ENCODE measurements at places on chromosomes 5 and 9. TPM values are rescaled to one million over a fixed set of nuclear protein-coding genes. Genes with fewer than 3 reads are reported as not detected.

DNA sequence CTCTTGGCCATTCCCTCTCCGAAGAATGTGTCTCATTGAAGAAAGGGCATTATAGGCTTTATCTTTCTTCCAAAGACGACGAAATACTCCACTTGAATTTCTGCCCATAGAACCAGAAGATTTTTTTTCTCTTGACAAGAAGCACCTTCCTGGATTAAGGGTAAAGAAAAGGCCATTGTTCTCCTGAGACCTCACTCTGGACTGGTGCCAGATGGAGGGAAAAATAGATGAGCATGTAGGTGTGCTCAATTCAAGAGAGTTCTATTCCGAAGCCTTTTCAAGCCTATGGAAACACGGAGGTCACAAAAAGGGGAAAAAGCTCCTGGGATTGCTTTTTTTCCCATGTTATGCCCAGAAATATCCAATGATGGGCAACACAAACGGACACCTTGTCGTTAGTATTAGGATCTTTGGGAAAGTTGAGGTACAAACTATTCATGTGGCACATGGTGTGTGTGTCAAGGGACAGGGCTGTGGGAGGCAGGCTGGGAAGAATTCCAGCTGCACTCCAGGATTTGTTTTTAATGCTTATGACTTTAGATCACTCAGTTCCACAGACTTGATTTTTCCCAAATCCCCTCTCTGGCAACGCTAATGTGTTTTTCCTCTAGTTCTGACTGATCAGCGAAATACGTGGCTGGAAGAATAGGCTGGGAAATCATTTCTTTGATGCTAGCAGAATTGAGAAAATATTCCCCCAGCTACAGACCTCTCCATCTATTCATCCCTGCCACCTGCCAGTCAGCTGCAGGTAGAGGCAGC is 89.9 kb downstream of the SIL1 start:
- DNase-seq: no peak

The MED7 gene
- 22.9 TPM for total RNA-seq

DNA sequence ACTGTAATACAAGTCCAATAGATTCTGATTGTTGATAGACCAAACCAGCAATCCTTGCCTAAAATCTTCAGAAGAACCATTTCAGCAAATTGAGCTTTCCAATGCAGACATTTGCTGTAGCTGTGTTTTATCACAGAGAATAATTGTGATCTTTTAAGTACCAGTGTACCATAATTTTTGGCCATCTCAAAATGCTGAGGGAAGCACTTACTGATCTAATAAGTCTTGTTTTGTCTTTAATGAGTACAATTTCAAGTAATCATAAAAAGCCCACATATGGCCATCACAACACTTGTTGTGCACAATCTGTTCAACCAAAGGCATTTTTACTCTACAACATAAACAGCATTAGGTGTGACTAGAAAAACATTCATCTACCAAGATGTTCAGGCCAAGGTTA is 159.9 kb downstream of the FBXL17 start:
- DNase-seq: no peak

- DNase-seq: no peak
These were observed 57.9 kb downstream of the ARHGAP26 start for GRCh38 chr5:142827934-142828576.

GRCh38 chr9:37369671-37370070 is 52.8 kb upstream of the GRHPR start:
- no peak for DNase-seq

DNA sequence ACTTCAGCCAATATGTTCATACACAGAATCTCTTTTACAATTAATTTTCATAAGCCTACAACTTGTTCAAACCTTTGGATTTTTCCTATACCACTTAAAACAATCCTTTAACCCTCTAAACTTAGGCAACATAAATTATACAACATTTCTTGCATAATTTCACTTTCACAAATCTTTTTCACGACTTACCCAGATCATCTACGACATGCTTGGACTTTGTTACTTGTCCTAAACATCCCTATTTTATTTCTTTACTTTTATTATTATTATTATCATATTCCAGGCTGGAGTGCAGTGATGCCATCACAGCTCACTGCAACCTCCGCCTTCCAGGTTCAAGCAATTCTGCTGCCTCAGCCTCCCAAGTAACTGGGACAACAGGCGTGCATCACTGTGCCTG is 68.0 kb downstream of the CACNA1B start:
- no peak for DNase-seq

The LURAP1L gene
- total RNA-seq: 2.0 TPM

DNA sequence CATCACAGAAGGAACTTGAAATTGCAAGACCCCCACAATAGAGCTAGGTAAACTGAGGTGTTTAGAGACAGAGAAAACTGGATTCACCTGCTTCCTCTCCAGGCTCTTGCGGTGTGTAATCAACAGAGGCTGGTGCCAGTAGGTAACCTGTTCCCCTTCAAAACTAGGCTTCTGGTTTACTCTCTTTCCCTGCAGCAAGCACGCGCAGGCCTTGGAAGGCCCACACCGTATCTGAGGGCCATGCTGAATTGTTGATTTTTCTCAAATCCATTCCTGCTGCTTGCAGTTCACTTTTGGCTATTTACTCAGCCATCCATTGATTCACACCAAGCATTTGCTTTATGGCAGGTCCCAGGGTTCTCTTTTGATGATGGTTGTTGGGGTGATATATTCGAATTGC is 667 bp upstream of the FRRS1L start:
- DNase-seq: no peak

- DNase-seq: no peak
These were observed 16.3 kb upstream of the VLDLR start for GRCh38 chr9:2605246-2605645.

The ADRB2 gene
- total RNA-seq: 3.7 TPM

The EGFLAM gene
- 7.4 TPM for total RNA-seq

- DNase-seq: no peak
These were observed 76.2 kb downstream of the DAPK1 start for GRCh38 chr9:87573841-87574342.

The TNIP1 gene
- 239 TPM for total RNA-seq

- peak; percentile 37 for DNase-seq
These were observed 49.7 kb downstream of the BASP1 start for GRCh38 chr5:17267106-17267505.

The ERBIN gene
- total RNA-seq: 61.0 TPM

GRCh38 chr5:99929067-99929805 is 605.9 kb upstream of the FAM174A start:
- no peak for DNase-seq

- DNase-seq: no peak
These were observed 4.4 kb upstream of the CREBRF start for GRCh38 chr5:173051746-173052145.

GRCh38 chr5:152883066-152883775 is 478.1 kb upstream of the NMUR2 start:
- no peak for DNase-seq

The BTNL8 gene
- not detected for total RNA-seq

- DNase-seq: no peak
These were observed 194.4 kb upstream of the SLC27A6 start for GRCh38 chr5:128770907-128771306.

DNA sequence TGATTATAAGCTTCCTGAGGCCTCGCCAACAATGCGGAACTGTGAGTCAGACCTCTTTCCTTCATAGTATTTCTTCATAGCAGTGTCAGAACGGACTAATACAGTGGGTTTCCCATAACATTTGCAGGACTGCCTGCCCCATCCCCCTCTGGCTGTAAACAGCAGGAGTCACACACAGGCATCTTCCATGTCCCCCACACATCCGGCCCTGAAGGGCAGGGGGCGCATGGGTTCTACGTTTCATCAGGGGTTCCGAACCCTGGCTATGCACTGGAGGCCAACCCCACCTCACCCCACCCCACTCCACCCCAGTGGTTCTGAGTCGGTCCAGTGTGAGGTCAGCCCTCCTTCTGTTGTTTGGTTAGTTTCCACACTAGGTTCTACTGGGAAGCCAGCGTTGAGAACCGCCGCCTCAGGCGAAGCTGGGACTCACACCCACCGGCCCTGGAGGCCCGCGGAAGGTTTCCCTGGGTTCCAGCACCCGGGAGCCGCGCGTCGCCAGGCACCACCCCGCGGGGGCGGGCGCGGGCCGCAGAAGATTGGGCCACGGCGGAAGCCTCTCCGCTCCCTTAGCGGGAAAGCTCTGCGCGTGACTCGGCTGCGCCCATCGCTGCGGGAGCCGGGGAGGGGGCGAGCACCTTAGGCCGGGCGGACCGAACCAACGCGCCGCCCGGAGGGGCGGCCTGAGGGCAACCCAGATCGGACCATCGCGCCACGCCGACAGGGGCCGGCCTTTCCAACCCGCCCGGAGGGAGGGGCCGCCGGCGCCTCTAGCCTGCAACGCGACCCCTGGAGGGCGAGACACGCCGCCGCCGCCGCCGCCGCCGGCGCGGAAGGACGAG is at the start of gene RUSC2:
Gene RUSC2, plus strand, starts transcription at position 799 of the 842 bp plus-strand sequence. CDS start 56,411 bp downstream, outside the sequence.
- peak; percentile 91 for DNase-seq

DNA sequence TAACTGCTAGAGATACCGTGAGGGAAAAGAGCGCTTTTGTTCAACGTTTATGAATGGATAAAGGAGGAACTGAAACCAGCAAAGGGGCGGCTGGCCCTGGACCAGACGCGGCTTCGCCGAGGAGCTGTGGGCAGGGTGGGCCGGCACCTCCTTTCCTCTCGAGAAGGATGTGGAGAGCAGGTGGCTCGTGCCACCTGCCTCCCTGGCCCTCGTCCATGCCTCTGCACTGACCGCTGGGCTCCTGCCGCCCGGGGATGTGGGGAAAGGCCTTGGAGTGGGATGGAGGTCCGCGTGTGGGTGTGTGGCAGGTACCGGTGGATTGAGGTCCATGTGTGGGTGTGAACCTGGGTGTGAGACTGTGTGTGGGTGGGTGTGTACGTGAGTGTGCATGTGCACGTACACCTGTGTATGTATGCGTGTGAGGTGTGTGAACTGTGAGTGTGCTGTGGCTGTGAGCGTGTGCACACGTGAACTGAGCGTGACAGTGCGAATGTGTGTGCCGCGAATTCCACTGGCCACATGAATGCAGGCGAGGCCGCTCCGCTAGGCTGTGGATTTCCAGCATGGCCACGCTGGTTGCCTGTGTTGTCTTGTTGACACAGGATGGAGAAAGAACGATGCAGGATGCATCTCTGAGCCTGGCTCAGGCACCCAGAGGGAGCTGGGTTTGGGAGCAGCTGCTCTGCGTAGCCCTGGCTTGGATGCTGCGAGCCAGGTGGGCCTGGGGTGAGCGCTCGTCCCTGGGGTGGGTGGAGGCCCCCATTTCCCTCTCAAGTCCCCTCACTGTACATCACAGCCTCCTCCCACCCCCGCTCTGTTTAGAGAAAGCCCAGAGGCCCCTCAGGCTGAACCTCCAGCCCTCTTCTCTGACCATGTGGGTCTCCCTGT is 4.4 kb upstream of the CEP72 start:
- no peak for DNase-seq

DNA sequence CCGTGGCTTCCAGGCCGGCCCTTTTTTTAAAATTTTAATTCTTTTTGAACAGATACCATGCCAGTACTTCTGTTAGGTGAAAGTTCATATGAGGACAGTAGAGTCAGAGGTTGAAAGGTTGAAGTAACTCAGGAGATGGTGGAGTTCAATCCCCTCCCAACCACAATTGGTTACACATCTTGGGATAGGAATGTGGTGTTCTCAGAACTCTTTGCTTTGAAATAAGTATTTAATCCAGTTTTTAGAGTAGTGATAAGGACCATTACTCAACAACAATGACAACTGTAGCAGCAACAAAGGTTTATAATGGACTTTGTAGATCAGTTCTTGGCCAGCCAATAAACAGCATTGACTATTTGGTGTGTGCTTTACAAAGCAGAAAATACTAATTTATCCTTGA is 116.0 kb downstream of the ARHGAP26 start:
- no peak for DNase-seq

The NUTM2G gene
- total RNA-seq: under 0.01 TPM

DNA sequence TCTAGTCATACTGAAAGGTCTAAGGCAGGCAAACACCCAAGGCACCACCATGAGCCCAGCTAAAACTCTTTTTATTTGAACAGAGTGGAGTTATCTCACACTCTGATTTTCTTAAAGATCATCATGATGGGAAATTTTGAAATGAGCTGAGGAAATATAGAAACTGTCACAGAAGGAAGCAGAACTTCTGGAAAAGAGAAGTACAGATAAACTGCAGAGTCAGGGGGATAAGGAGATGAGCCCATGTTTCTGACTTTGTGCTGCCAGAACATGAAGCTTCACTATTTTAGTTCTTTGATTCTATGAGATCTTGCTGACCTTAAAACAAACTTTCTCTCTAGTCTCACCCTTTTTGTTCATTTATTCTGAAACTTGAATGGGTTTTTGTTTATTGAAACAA is 406.5 kb upstream of the EDIL3 start:
- no peak for DNase-seq

The LCN6 gene
- not detected for total RNA-seq

GRCh38 chr9:130200038-130200849 is 28.0 kb downstream of the NCS1 start:
- DNase-seq: no peak

The DMRTA1 gene
- total RNA-seq: not detected

The IFNB1 gene
- total RNA-seq: not detected

The NSG2 gene
- not detected for total RNA-seq

DNA sequence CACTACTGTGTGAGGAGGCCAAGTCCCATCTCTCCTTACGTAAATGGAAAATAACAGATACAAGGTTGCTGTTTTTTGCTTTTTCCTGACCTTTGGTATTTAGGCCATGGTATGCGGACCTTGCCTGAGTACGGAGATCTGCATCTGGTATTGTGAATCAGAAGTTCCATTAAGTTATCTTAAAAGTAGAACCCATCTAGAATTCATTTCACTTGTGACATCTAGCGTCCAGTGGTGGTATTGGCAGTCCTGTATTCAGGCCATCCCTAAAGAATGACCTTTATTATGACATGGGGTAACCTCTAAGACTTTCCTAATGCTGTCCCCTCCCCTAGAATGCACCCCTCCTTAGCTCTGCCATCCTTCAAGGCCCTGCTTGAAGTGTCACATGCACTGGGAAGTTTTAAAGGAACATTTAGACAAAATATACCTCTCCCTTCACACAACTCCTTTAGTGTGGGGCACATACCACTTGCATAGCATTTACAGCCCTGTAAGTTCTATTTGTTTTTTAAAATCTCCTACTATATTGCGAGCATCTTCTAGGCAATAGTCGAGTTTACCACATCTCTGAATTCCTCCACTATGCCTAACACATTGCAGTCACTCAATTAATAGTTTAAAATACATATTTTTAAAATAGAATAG is 1.9 kb upstream of the SPDL1 start:
- DNase-seq: peak; percentile 60
